Tibial nerve (tissue), 4 donors: ENCODE measurements at places on chromosomes 2 and 18.

DNA sequence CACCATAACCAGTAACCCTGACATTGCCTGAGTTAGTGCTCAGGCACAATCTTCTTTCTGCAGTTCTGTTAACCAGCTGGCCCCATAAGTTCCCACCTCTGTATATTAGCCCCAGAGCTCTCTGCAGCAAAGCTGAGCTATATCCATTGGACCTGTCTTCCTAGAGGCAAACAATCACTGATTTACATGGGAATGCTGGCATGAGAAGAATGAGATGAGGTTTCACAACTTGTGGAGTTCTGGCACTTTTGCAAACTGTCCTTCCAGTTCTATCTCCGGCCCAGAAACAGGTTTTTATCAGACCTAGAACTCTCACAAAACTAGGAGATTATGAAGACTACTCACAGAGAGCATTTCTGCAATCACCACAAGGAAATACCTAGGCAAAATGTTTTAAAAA is 7.9 kb upstream of the CCBE1 start:
- no peak for DNase-seq

DNA sequence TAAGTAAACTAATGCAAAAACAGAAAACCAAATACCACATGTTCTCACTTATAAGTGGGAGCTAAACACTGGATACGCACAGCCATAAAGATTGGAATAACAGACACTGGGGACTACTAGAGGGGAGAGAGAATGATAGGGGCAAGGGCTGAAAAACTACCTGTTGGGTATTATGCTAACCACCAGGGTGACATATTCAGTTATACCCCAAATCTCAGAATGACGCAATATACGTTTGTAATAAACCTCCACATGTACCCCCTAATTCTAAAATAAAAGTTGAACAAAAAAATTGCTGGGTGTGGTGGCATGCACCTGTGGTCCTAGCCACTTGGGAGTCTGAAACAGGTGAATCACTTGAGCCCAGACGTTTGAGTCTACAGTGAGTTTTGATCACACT is 157.2 kb downstream of the EXOC6B start:
- DNase-seq, result no peak

DNA sequence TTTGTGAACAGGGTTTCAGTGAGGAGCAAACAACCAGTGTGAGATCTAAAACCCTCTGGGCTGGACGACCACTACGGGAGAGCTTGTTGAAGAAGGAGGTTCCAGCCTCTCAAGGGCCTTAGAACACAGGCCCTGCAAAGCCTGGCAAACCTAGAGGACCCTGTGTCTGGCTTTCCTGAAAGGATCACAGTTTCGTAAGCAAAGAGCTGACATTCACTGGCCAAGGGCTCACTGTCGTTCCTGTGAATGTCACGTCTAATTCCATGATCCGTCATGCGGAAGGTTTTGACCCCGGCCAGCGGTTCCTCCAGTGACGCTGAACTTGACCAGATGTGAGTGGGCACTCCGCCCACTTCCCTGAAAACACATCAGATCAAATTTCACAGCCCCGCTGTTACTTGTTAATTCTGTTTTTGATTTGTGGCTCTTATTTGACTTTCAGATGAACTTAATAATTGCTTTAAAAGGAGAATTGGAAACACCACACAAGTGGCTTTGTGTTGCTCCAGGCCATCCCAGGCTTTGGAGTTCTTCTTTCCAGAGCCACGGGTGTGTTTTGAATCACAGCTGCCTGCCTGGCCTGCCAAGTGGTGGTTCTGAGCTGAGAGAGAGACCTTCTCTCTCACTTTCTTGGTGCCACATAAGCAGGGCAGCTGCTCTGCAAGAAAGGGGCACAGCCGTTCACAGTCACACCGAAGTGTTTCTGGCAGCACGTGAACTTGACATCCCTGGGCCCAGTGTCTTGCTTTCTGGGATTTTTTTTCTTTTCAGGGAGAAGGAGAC is 308.4 kb downstream of the NDUFA10 start:
- DNase-seq, result peak; percentile 59

DNA sequence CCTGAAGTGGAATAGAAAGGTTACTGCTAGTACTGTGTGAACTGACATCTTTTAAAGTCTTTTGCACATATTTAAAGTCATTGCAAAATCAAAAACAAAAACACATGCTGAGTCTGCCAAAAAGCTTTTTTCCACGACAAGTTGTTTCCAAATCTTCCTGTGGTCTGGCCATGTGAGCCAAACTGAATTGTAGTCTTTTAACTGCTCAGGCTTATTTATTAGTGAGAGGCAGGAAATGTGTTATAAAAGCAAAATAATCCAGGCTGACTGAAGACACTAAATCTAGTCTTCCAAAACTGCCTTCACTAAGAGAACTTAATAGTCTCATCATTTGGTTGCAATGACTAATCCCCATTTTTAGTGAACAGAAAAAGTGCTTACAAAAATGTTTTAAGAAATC is 2.3 kb downstream of the KRCC1 start:
- DNase-seq, result peak; percentile 59

DNA sequence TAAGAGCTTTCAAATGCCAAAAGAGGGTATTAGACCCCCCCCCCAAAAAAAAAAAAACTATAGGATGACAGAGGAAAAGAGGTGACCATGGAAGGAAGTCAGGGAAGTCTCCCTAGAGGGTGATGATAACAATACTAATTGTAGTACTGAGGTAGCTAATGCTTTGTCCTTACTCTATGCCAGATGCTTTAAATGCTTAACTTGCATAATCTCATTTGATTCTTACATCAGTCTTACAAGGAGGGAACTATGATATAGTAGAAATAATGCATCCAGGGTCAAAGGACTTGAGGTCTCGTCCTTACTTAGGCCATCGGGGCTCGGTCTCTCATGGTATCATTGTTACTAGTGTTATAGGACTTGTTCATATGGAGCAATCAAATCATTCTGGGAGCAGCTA is 9.1 kb downstream of the IDH1 start:
- DNase-seq, result no peak

GRCh38 chr18:46213295-46213694 is 109.1 kb downstream of the HAUS1 start:
- no peak for DNase-seq

- DNase-seq, result no peak
Measured at GRCh38 chr2:6945087-6945813, 28.0 kb downstream of the RNF144A start.

DNA sequence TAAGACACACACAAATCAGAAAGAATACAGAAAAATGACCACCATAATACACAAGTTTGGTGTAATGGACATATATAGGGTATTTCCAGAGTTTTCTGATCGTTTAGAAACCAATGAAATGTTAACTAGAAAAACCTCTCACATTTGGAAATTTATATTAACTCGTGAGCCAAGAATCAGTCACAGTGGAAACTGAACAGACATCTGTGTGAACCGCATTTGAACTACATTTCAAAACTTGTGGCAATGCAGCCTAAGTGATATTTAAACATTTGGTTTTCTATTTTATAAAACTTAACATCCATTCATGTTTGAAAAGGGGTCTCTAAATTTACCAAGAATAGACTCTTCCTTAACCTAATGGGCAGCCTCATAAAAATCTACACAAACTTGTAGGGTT is 29.0 kb upstream of the KCNG2 start:
- no peak for DNase-seq

DNA sequence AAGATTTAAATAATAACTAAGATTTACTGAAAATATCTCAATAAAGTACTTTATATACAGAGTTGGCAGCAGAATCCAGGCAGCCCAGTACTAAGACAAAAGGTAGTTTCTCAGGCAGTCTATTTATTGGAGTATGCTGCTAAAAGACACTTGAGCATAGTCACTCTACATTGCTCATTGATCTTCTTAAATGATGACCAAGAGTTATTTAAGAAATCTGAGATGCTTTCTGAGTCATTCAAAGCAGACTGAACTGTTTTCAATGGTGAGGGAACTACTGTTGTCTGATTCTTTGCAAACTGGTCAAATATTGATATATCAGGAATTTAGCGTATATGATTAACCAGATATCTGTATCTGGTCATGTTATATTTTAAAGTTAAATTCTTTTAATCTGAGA is 133.6 kb downstream of the PHLPP1 start:
- DNase-seq, result no peak

- DNase-seq, result no peak
Measured at GRCh38 chr2:102634831-102635241, 15.5 kb downstream of the SLC9A2 start.

GRCh38 chr2:24008672-24009366 is 1.1 kb upstream of the MFSD2B start:
- DNase-seq, result no peak

DNA sequence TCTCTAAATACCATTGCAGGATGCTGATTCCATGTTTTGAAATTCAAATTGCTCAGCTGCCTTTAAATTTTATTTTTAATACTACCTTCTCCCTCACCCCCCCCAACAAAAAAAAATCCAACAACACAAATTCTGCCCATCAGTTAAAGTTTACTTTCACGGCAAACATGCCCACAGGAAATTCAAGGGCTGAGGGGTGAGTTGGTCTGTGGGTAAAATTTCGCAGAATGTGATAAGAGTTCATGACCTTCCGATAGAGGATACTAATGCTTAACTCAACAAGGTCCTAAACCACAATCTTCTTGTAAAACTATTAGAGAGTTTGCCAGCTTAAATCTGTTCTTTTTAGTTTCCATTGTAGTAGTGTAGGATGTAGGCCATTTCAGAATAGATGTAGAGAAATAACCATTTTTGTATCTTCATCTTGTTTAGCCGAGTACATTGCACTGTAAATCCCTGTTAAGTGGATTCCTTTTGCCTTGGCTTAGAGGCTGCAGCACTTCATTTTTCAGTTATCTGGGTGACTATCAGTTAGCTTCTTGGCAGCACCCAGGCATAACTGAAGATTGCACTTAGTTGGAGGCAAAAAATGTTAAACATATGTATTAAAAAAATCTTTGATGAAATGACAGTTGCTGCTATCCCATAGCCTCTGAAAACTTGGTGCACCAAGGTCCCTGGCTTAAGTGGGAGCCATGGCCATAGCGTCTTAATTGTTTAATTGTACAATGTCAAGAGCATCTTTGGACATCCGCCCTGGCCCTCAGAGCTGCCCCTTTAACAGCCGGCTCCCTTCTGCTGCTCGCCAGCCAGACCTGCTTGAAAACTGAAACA is 232.3 kb downstream of the HAUS1 start:
- no peak for DNase-seq

DNA sequence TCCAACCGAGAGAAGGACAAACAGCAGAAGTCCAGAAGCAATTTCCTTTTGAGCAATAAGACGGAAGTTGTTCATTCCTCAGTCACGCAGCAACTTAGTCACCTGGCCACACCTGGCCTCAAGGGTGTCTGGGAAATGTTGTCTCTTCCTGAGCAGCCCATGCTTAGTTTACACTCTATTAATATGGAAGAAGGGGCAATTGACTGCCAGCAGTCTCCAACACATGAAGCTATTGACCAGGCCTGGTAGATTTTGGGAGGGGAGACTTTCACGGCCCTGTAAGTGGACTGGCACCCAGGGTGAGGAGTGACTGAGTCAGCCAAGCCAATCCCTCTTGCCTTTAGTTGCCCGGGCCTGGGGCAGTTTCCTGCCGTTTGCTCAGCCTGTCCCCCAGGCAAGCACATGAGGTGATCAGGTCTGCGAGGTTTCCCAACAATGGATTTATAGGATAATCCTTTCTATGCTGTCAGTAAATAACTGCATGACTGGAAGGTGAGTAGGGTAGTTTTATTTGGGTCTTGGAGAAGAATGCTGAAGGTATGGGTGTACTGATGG is 43.8 kb upstream of the PPP4R1 start:
- no peak for DNase-seq

GRCh38 chr2:206225435-206226232 is 48.8 kb upstream of the ZDBF2 start:
- no peak for DNase-seq

DNA sequence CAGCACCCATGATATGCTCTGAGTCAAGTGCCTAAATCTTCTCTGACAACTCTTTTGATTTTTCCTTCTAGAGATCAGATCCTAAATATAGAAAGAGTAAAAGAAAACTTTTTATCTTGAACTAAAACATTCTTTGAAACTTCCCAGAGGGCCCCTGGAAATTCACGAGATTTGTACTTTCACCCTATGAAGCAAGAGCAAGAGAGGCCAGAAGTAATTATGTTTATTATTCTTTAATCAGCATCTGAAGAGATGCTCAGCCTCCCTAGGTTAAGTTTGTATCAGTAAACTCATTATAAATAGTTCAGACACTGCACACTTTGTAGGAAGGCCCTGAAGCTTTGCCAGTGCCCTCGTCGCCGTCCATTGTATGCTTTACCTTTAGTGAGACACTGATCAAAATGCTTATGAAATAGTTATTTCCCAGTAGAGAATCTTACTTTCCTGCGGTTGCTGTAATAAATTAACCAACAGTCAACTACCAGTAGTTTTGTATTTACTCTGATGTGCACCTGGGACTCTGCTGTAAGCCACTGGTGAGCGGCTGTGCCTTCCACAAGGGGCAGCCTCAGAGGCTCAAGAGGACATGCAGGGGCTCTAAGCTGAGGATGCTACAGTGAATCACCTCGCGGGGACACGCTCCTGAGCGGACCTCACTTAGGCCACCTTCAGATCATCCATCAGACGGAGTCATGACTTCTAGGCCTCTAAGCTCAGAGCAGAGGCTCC is 71.9 kb downstream of the BIN1 start:
- DNase-seq, result no peak

- DNase-seq, result no peak
Measured at GRCh38 chr2:173880561-173880960, 84.6 kb downstream of the SP3 start.

- DNase-seq, result no peak
Measured at GRCh38 chr2:156592809-156593593, 156.8 kb downstream of the GPD2 start.

DNA sequence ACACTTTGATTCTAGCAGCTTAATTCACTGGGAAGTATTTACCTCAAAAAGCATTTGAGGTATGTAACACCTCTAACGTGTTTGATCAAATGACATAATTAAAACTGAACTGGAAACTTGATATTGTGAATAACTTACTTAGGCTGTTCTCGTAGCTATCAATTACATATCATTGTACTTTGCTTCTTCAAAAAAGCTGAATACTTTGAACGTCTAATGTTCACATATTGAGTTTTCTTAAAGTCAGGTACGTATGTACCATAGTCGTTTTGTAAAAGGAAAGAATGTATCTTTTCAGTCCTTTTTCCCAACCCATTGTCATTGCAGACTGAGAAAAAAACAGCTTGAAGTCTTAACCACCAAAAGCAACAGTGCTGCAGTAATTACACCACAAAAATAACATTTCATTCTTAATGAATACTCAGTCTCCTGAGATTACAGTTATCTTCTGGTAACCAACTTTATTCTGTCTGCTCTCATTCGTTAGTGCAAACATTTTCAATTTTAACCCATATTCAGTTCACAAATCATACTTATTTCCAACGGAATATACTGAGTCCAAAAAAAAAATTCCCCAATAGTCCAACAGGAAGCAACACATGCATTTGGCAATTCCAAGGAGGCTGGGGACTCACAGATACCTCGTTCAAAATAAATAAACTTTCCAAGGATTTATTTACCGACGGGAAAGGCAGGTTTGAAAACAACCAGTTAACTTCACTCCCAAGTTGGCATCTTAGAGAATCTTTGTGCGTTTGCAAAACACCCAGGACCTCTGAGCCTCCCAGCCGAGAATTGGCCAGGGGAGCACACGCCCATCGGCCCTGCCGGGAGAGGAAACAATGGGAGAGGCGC is 1.1 kb downstream of the CHN1 start:
- DNase-seq, result no peak

- DNase-seq, result no peak
Measured at GRCh38 chr18:41216341-41217003, 738.6 kb upstream of the PIK3C3 start.

GRCh38 chr18:49837889-49838288 is 24.6 kb upstream of the ACAA2 start:
- DNase-seq, result no peak
